Progenitor cell of endocrine pancreas (in vitro differentiated cells): ENCODE measurements at places on chromosomes 7 and 10.

DNA sequence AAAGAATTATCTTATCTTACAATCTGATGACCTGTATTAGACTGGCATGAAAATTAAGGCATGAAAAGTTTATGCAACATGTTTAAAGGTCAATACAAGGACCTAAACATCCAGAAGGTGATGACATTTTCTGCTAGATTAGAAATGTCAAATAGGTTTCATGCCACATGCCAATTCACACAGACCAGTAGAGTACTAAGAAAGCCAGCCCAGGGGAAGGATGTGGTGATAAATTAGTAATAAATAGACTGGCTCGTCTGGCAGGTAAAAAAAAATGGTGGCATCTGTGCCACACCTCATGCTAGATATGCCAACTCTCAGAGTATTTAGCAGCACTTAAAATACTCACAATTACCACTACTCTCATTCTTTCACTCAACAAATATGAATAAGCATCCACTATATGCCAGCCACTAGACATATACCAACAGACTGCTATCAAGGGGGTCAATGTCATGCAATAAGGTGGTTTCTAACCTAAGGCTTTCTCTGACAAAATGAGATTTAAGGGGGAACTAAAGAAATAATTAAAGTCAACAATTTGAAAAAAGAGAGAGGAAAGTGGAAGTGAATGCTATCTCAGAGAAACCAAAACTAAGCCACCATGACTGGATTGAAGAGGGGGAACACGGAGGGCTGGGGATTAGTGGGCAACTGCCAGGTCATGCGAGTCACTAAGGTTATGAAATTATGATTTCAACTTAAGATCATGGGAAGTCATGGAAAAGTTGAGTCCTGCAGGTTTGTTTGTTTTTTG lies 83.5 kb downstream of the SGMS1 start:
- DNase-seq, result no peak

DNA sequence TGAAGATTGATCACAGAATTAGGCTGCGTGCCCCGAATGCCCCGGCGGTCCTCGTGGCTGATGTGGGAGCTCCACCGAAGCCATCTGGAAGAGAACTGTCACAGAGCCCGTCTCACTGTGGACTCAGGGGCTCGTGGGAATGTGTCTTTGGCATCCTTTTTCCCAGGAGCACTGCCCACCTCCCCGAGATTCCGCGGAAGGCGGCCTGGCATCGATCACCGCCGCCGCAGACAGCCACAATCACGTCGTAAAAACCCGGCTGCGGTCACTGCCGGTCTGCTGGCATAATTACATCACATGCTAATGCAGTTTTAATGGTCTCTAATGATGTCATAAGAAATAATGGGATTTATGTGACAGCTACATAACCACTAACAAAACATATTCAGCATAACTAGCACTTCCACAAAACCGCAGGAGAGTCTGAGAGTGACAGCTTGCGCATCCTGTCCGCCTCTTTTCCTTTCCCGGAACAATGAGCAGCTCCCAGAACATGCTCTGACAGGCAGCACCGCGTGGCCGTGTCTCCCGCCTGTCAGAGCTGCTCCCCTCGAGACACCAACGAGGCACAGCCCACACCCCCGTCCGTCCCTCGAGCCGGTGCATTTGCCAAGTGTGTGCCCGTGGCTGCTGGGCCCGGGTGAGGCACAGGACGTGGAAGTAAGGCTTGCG lies 490.0 kb downstream of the PTPRN2 start:
- no peak for DNase-seq

DNA sequence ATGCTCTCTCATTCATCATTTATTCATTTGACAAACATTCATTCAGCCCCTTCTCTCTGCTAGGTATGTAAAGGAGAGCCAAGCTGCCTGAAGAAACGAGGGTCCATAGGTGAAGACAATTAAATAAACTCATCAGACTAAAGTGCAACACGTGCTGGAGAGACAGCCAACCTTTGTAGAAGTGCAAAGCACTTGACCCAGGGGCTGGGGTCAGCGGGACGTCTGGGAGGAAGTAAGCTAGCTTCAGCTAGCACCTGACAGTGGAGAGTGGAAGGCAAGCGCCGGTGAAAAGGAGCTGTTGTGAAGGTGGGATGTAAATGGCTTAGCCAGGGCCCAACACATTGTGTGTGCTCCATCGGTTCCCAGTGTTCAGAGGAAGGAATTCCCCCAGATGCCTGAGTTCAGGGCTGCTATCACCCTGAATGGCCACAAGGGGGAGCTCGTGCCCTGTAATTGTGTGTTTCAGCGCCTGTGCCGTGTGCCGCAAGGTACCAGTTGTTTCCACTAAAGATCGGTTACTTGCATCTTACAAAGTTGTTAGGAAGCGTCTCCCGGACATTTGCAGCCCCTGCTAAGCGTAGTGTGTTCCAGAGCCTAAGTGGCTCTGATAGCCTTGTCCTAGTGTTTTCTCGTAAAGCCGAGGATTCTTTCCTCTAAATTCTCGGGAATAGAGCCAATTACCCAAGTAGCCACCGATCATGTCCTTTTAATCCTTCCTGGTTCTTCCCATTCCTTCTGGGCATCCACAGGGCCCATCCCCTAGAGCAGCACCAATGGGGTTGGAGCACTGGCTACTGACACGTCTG lies 30.6 kb downstream of the TLX1 start:
- DNase-seq, result peak; percentile 69

DNA sequence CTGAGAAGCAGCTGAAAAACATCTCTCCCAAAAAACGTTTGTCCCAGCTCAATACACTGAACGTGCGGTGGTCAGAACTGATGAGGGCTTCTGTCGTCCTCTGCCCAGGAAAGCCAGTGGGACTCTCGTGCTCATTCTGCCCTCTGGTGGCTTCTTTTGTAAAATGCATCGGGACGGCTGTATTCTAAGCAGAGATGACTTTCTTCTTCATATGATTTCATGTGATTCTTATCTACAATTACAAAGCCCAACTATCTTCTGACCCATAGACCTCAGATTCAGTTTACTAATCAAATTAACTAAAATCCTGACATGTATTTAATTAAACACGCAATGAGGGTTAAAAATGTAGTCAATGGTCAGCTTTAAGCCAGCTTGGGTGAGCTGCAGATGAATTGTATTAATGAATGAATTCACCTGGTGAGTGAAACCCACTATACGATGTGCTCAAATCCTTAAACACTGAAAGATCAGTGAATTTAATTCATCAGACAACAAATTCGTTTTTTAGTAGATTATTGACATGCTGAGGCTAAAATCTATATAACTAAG lies 117.6 kb upstream of the FAM204A start:
- peak; percentile 52 for DNase-seq

- DNase-seq, result no peak
Measured at GRCh38 chr7:155761162-155761561, 51.1 kb downstream of the SHH start.

- DNase-seq, result no peak
Measured at GRCh38 chr7:75536940-75537538, 44.9 kb downstream of the SPDYE5 start.

GRCh38 chr10:46226232-46226631 lies 60.6 kb upstream of the ANTXRL start:
- peak; percentile 2 for DNase-seq
